ENCODE measurements at places on chromosomes 5 and 9.

- DNase-seq: no peak
Observed at GRCh38 chr5:120162321-120162720, 301.8 kb upstream of the PRR16 start.

GRCh38 chr5:161481922-161482321 is 64.6 kb downstream of the GABRB2 start:
- no peak for DNase-seq

GRCh38 chr5:59097116-59097515 is 514.2 kb downstream of the RAB3C start:
- DNase-seq: no peak

DNA sequence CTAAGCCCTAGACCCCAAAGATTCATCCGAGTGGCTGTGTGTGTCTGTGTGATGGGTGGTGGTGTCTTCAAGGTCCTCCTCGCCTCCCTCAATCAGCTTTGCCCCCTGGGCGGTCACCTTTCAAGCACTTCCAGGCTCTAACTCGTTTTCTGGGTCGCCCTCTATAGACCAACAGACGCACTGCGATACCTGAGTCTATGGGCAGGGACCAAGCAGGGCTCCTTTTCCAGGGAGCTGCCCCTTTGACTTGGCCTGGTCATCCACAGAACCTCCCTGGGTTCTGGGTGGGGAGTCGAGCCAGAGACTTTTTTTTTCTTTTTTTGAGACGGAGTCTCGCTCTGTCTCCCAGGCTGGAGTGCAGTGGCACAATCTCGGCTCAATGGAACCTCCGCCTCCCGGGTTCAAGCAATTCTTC is 1.1 kb downstream of the SLC27A4 start:
- DNase-seq: peak; percentile 55

DNA sequence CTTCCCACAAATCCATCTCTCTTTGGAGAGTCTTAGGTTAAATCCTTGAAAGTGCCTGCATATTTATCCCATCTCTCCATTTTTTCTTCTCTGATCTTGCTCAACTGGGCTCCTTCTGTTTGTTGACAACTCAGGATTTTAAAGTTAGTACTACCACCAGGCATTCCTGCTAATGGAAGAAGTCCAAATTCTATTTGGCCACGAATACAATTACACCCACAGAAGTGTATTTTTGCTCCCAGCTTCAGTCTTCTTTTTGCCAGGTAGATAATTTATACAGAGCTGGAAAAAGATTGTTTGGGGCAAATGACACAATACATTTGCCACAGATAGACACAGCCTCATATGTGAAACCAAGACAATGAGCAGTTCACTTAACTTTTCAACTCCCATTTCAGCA is 74.8 kb downstream of the CETN3 start:
- DNase-seq: no peak

GRCh38 chr5:5069851-5070250 is 70.3 kb upstream of the ADAMTS16 start:
- no peak for DNase-seq

GRCh38 chr9:129354498-129354897 is 176.4 kb upstream of the IER5L start:
- no peak for DNase-seq

DNA sequence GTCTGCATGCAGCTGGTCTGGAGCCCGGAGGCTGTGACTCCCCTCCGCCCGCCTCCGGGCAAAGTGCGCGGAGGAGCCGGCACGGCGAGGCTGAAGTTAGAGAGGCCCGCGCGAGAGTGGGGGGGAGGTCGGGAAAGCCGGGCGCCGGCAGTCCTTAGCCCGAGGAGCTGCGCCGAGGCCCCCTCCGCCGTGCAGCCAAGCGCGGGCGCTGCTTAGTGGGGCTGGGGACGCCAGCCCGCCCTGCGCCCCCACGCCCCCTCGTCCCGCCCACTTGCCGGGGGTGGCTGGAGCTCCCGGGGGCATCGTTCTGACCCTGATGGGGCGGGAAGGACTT is 403 bp downstream of the NINJ1 start:
- peak; percentile 66 for DNase-seq

GRCh38 chr5:171386006-171386671 is 1.5 kb upstream of the NPM1 start:
- DNase-seq: no peak

GRCh38 chr5:65191554-65192135 is 290.1 kb downstream of the ADAMTS6 start:
- no peak for DNase-seq

- DNase-seq: no peak
Observed at GRCh38 chr9:20726144-20726543, 42.1 kb downstream of the FOCAD start.

- no peak for DNase-seq
Observed at GRCh38 chr9:38009035-38009501, 60.0 kb downstream of the SHB start.

DNA sequence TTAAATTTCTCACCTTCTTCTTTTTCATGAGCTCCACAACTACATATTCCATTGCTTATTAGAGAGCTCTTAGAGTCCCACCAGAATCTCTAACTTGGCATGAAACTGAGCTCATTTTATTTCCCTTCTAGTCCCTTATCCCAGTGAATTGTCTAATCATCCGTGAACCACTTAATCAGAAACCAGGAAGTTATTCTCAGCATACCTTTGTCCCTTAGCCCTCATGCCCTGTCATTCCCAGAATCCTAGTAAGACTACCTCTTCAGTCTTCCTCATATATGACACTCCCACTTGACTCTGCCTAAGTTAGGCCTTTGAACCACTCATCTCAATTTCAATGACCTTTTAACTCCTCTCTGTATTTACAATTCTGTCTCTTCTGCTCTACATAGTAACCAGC is 93.0 kb upstream of the PAPPA start:
- no peak for DNase-seq

DNA sequence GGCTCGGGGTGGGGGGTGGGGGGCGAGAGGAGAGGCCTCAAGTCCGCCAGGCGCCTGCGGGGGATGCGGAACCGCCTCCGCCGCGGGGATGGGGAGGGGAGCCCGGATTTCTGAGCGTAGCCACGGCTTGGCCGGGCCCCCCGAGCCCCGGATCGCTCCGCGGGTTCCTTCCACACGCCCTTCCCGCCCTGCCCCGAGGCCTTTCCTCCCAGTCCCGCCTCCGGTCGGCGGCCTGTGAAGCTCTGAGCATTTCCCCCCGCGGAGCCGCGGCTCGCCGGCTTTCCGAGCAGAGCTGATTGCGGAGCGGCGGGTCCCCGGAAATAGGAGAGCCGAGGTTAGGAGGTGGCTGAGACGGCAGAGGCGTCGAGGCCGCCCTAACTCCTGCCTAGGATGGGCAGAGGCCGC is 6.1 kb downstream of the IRX4 start:
- no peak for DNase-seq
